ENCODE measurements at places on chromosomes 16 and 17.

DNA sequence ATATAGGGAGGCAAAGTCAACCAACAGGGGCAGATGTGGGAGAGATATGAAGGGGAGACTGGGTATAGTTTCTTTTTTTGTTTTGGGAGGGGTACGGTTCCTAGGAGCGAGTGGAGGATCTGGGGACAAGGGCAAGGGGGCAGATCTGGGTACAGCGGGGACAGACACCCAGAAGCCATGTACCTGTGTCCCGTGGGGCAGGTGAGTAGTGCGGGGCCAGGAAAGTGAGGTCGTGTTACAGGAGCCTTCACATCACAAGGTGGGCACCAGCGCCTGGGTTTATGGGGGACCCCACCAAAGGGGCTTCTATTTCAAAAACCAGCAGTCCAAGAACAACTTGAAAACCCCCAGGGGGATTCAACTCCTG lies 11.5 kb downstream of the LITAF start:
- DNase-seq: no peak

DNA sequence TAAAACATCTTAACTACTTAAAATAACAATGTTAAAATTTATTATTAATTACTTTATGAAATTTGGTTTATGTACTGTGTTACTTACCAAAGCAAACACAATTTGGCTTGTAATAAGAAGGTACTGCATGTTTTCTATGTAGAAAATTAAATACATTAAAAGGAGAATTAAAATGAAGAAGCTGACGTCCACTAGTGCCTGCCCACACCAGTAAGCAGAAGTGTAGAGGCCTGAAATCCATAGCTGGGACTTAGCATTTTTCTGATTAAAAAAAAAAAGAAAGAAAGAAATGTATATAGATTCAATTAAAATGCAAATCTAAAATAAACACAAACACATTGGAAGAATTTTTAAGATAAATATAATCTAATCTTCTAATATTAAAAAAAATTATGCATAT lies 35.8 kb upstream of the ABCA9 start:
- DNase-seq: no peak

- peak; percentile 63 for DNase-seq
Measured at GRCh38 chr17:37092071-37092470, 143.3 kb downstream of the AATF start.

- no peak for DNase-seq
Measured at GRCh38 chr16:30738984-30739951, 9.0 kb upstream of the PHKG2 start.

DNA sequence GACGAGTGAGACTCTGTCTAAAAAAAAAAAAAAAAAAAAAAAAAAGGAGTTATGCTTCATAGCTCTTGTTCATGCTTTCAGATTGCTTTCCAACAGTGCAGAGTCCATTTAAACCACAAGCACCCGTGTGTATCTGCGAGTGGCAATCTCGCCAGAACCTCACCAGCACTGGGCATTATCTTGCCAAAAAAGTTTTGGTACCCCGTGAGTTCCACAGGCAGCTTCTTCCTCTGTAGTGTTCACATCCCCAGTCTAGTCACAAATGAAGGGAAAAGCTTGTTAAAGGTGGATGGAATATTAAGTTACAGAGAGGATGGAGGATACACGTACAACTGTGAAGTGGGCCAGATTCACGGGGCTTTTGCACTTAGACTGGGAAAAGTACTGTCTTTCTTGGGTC lies 33.5 kb downstream of the WSB1 start:
- no peak for DNase-seq

- DNase-seq: no peak
Measured at GRCh38 chr17:45424769-45425124, 7.9 kb downstream of the ARHGAP27 start.

GRCh38 chr16:53456625-53457024 lies 22.4 kb downstream of the RBL2 start:
- DNase-seq: no peak

DNA sequence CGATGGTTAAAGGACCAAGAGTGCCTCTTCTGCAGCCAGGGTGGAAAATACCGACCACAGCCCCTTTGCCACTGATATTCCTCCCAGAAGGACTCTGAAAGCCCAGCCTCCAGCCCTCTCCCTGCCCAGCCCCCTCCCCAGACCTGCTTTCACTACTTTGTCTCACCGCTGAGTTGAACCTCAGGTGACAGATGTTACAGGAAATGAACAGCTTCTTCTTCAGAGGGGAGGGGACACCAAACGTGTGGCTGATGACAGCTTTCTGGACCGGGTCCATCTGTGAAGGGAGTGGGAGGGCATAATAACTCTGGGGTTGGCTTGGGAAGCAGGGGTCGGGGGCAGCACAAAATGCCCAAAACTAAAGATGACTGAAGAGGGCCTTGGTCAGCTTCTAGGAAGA lies 14.2 kb downstream of the NKIRAS2 start:
- DNase-seq: no peak

GRCh38 chr17:39485555-39485954 lies 24.3 kb downstream of the CDK12 start:
- peak; percentile 94 for DNase-seq

- DNase-seq: peak; percentile 61
Measured at GRCh38 chr17:79005063-79005861, 4.3 kb downstream of the CANT1 start.

Data from mammary epithelial cell (primary cell).